NCI-H2171 treated with DMSO at 0.1 percent for 48 hours (cell line): ENCODE measurements at places on chromosomes 5 and 9.

- DNase-seq = no peak
Observed at GRCh38 chr9:93871286-93871685, 83.9 kb downstream of the BARX1 start.

- no peak for DNase-seq
Observed at GRCh38 chr5:107388141-107388861, 282.4 kb downstream of the EFNA5 start.

DNA sequence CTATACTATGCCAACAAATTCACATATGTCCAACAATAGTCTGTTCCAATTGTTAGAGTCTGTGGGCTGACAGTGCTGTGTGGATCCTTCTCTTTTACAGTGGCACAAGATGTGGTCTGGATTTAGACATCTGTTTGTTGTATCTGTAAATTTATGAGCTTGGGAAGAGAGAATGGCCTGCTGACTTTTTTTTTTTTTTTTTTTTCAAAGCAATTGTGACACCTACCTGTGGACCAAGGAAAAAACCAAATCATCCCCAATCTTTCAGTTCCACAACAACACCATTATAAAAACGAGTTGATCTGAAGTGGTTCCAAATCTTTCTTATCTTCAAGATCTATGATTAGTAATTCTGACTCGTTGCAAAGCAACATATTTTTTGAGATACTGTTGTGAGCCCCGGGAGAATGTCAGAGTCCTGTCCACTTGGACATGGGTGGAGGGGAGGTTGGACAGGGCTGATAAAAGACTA lies 4.9 kb downstream of the IRX2 start:
- DNase-seq = peak; percentile 60

GRCh38 chr9:125239631-125240597 lies 1.2 kb downstream of the HSPA5 start:
- DNase-seq = no peak

GRCh38 chr9:73684601-73685000 lies 532.9 kb downstream of the ANXA1 start:
- no peak for DNase-seq

- no peak for DNase-seq
Observed at GRCh38 chr9:1383899-1384455, 333.8 kb downstream of the DMRT2 start.

DNA sequence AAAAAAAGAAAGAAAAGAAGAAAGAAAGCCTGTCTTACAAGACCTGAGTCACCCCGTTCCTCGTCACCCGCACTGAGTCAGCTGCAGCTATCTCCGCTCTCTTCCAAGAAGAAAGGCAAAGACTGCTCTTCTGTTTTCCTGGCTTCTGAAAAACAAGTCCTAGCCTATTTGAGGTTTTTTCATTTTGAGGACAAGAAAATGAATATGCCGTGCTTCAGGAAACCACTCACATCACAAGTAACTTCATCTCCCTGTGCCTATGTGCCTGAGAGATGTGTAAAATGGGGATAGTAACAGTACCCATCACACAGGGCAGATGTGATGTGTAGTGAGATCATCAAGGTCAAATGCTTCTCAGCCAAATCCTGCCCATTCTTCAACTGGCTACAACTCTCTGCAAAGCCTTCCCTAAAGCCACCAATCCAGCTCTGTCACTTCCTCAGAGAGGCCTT lies 78.4 kb downstream of the GLDC start:
- DNase-seq = no peak

DNA sequence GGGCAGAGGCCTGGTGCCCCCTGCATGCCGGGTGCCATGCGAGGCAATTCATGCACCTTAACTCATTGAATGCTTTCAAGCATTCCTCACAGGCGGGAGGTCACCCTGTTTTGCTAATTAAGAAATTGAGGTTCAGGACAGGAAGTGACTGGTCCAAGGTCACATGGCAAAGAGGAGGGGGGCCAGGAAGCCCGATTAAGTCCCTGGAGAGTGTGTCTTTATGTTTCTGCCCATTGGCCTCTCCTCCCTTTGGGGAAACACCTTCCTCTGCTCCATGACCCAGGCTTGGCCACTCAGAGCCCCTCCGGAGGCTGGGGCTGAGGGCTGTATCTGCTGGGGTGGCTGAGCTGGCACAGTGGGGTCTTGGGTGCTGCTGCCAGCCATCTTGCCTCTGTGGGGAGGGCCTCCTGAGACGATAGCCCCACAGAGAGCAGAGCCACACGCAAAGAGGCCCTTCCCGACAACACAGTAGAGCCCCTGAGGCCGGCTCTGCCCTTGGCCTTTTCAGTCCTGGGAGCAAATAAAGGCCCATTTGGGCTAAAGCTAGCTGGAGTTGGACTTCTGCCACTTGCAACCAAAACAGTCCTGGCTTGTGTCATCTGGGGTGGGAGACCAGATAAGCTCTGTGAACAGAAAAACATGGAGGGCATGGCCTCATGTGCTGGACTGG lies 90.8 kb upstream of the NEURL1B start:
- no peak for DNase-seq

DNA sequence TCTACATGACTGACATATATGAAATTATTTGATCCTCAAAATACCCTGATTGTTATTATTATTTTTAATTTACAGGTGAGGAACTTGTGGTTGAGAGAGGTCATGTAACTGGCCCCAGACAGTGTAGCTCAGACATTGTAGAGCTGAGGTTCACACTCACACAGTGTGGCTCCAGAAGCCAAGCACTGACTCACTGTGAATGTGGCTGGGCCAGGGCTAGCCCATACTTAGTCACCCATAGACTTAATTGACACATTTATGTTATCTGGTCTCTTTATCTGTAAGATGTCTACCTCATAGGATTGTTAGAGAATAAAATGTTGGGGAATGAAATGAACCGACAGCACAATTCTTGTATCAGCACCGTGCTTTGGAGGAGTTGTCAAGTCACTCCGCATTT lies 24.9 kb upstream of the CCDC112 start:
- no peak for DNase-seq

DNA sequence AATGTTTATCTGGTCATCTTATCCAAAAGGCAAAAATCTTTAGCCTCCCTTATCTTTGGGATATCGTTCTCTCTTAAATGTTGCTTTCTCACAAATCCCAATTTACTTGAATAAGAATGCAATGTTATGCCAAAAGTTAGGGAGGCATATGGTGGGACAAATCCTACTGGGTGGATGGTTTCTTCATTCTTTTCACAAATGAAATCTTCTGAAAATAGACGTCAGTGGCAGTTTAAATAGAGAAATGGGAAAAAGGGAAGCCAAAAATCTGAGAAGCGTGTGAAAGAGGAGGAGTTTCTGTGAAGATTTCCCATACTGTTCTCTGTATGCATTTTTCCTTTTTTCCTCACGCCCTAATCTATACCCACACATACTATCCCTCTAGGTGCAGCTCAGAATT lies 2.5 kb upstream of the PCDHAC1 start:
- no peak for DNase-seq

DNA sequence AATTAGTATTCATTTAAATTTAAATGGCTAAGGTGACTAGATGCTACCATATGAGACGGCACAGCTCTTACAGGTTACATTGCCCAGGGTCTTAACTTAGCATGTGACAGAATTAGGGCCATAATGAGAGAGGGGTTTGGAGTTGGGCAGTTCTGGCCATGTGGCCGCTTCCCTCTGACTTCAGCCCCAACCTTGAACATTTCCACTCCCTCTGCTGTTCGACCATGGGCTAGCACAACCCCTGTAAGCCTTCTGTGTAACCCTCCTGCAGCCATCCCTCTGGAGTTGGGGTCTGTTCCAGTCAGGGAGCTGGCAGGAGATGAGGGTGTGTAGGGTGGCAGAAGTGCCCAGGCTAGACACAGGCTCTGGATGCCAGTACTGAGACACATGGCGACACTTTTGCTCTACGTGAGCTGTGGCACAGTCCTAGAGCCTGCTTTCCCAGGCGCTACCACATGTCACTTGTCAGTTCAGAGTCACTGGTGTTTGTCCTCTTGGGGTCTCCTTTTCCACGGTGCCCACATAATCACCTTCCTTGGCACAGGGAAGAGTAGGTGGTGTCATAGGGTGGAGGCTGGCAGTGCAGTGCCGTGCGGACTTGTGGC lies 128.7 kb upstream of the PITX1 start:
- no peak for DNase-seq

GRCh38 chr5:61417340-61417739 lies 85.3 kb downstream of the ZSWIM6 start:
- no peak for DNase-seq

GRCh38 chr9:137357166-137357565 lies 55.1 kb upstream of the NRARP start:
- DNase-seq = no peak

DNA sequence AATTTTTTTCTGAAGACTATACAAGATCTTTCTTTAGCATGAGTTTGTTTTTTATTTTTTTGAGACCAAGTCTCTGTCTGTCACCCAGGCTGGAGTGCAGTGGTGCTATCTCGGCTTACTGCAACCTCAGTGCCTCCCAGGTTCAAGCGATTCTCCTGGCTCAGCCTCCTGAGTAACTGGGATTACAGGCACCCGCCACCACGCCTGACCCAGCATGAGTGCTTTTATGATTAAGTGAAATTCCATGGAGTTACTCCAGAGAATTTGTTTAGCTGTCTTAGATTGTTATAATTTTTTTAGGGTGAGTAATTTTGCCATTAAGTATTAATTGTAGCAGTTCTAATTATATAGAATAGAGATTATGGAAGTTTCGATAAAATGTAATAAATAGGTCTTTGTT lies 14.3 kb downstream of the YTHDC2 start:
- no peak for DNase-seq

- peak; percentile 22 for DNase-seq
Observed at GRCh38 chr9:38727497-38728001, 7.6 kb upstream of the FAM240B start.

- peak; percentile 14 for DNase-seq
Observed at GRCh38 chr9:117135501-117136098, 279.3 kb downstream of the ASTN2 start.

- DNase-seq = no peak
Observed at GRCh38 chr5:181243018-181243563, 615 bp downstream of the RACK1 start.

GRCh38 chr5:15442193-15442570 lies 57.8 kb upstream of the FBXL7 start:
- no peak for DNase-seq

DNA sequence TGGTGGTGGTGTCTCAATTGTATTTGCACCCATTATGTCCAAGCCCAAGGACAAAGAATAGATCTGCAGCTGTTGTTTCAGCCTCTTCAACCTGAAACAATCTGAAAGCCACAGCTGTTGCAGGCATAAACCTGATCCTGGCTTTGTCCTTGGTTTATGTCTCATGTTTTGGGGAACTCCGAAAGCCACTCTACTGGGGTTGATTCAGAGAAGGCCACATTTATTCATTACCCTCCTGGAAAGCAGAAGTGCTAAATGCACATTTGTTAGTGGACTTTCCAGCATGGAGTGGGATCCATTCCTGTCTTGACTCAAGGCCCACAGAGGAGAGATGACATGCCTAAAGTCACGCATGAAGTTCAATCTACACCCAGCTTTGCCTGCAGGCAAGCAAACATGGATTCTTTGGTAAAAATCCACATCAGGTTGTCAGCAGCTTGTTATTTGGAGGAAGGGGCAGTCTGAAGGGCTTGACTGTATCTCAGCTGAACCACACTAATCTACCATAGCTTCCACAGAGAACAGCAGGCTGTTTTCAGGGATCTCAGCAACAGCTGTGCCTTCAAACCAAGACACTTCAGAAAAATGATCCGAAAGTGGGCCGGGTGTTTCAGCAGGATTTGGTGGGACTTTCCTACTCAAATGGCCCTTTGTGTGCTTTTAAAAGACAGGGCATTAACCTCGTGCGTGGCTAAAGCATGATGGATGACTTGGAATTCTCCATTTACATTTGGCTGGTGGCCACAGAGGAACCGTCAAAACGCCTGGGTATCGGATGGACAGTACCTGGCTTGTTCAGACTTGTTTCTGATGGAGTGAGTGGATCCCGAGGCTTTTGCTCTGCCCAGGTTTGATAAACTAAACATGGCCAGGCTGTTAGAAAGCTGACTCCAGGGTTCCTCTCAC lies 36.2 kb upstream of the ADAM19 start:
- peak; percentile 19 for DNase-seq

- DNase-seq = no peak
Observed at GRCh38 chr5:179716286-179716685, 16.3 kb upstream of the MAML1 start.

GRCh38 chr9:110089681-110090370 lies 118.1 kb downstream of the C9orf152 start:
- peak; percentile 82 for DNase-seq

- DNase-seq = no peak
Observed at GRCh38 chr9:87540444-87541105, 42.9 kb downstream of the DAPK1 start.

DNA sequence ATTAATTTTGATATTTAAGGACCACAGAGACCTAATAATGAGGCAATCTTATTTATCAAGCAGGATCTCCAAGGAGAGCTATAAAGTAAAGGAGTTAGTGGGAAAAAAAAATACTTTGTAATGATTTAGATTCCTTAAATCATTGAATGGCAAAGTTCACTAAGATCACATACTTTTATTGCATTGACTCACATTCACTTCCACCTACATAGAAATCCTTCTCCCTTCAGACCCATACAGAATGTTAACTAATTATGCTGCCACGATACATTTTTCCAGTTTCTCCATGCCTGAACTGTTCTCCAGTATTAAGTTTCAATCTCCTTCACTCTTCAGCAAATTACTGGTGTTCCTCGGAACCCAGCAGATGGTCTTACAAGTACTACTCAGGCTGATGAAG lies 388.7 kb downstream of the EFNA5 start:
- no peak for DNase-seq

- no peak for DNase-seq
Observed at GRCh38 chr5:66174338-66174737, 30.2 kb downstream of the SREK1 start.

GRCh38 chr9:109329638-109330258 lies 8.9 kb upstream of the EPB41L4B start:
- DNase-seq = no peak

- DNase-seq = no peak
Observed at GRCh38 chr5:177233206-177233605, 70.3 kb downstream of the RAB24 start.

- DNase-seq = no peak
Observed at GRCh38 chr5:154258531-154259217, 68.1 kb downstream of the GALNT10 start.

GRCh38 chr5:100519075-100519474 lies 16.1 kb upstream of the FAM174A start:
- DNase-seq = no peak

DNA sequence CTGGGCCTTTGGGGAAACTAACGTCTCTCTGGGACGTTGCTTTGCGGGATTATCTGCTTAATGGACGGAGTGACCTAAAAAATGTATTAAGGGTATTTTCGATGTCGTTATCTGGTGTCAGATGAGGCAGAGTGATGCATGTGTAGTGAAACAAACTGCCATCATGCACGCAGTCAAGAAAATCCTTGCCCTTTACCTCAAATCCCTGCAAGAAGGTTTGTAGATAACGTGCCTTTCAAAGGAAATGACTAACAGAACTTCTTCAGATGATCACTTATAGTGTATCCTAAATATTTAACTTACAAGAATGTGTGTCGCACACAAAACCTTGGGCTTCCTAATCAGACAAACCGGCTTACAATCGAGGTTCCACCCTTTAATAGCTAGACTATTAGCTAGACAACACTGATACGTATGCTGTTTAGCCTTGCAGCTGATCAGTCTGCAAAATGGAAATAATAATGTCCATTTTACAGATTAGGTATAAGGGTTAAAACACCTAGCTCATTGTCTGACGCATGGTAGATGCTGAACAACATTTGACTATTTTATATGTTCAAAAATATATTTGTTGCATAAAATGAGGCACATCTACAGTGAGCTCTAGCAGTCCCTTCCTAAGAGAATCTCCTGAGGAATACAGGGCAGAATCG lies 541 bp upstream of the TBCA start:
- DNase-seq = no peak

GRCh38 chr5:63155310-63155631 lies 576.7 kb downstream of the LRRC70 start:
- no peak for DNase-seq
